ENCODE measurements at places on chromosomes 13 and 19. TPM values are rescaled to one million over a fixed set of nuclear protein-coding genes. Genes with fewer than 3 reads are reported as not detected.

DNA sequence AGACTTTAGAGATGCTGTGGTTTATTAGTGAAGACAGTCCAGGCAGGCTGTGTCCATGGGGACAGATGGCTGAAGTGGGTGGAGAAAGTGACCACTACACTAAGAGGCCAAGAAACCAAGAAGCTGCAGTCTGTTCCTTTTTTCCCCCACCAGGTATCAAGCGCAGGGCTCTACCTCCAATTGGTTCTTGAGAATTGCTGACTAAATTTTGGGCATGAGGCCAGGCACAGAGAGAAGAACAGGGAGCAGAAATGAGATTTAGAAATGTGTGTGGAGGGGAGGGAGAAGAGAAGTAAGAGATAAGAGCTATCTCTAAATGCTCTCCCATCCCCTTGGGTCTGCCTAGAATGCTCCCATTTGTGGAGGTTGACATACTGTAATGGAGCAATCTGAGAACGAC lies 12.3 kb upstream of the CYSLTR2 start:
- DNase-seq = no peak

GRCh38 chr19:488505-489417 lies 7.5 kb upstream of the MADCAM1 start:
- DNase-seq = peak; percentile 97

Gene ZNF723
- not detected for total RNA-seq

- no peak for DNase-seq
Measured at GRCh38 chr19:36089847-36090246, 21.1 kb upstream of the OVOL3 start.

DNA sequence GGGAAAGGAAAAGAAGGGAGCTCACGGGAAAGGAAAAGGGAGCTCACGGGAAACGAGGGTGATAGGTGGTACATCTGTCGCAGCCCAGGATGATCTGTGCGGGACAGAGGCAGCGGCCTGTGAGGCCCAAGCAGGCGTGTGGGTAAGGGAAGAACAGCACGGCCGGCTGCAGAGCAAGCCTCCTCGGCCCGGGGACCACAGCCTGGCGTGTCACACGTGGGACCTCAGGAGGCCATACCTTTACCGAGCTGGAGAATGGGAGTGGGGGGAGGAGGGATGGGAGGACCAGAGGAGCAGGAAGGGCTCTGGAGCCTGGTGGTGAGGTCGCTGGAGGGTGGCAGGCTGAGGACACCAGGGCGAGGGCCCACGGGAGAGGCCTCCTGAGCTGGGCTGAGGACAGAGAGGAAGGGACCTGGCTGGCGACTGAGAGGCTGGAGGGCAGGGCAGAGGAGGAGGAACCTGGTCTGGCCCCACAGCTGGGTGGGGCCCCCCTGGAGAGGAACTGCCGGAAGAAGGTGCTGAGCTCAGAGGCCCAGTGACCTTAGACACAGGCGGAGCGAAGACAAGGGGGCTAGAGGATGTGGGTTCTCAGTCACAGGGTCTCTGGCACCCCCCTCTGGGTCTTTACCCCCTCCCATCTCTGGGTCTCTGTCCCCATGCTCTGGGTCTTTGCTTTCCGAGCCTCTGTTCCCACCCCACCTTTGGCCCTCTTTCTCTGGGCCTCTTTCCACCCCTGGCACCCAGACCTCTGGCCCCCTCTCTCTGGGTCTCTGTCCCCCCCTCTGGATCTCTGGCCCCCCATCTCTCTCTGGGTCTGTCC lies 2.9 kb upstream of the FTL start:
- DNase-seq = peak; percentile 81

Gene USHBP1
- total RNA-seq = 0.30 TPM

GRCh38 chr19:39196860-39197562 lies at the start of gene NCCRP1:
Gene NCCRP1, plus strand, starts transcription at chr19:39196964. Its CDS starts 19 bp downstream, at chr19:39196983.
- no peak for DNase-seq

DNA sequence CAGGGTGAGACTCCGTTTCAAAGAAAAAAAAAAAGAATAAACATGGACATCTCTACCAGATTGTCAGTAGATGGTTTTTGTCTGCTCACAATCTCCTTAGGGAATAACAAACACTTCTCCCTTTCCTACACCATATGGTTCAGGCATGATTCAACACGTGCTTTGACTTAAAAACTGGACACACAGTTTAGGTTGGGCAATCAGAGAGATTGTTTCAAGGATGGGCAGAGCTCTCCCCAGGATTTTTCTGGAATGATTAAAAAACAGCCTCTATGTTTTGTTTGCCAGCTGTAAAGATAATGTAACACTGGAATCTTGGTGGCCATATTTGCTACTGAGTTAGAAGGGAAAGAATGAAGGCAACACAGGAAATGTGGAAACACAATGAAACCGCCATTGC lies 150.1 kb upstream of the TSC22D1 start:
- no peak for DNase-seq

DNA sequence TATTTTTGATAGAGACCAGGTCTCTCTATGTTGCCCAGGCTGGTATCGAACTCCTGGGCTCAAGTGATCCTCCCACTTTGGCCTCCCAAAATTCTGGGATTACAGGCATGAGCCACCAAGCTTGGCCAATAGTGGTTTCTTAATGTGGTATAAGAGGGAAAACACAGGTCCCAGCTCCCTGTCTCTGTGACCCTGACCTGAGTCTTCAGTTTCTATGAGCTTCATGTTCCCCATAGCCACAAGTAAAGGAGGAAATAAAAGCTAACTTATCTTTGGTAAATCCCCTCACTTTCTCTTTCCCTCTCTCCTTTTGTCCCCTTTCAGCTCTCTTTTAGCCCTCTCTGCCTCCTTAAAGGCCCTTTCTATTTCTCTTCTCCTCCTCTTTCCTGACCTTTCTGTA lies 50.3 kb downstream of the ABCC4 start:
- no peak for DNase-seq

GRCh38 chr13:93289842-93290241 lies 63.2 kb downstream of the GPC6 start:
- DNase-seq = no peak

Gene ERICH4
- total RNA-seq = not detected

- DNase-seq = no peak
Measured at GRCh38 chr13:44211286-44211685, 162.3 kb upstream of the SERP2 start.

Gene ZNF44
- 8.4 TPM for total RNA-seq

GRCh38 chr13:86579662-86580061 lies 780.4 kb upstream of the SLITRK6 start:
- no peak for DNase-seq

- DNase-seq = peak; percentile 63
Measured at GRCh38 chr19:2059422-2060201, 8.6 kb upstream of the MKNK2 start.

DNA sequence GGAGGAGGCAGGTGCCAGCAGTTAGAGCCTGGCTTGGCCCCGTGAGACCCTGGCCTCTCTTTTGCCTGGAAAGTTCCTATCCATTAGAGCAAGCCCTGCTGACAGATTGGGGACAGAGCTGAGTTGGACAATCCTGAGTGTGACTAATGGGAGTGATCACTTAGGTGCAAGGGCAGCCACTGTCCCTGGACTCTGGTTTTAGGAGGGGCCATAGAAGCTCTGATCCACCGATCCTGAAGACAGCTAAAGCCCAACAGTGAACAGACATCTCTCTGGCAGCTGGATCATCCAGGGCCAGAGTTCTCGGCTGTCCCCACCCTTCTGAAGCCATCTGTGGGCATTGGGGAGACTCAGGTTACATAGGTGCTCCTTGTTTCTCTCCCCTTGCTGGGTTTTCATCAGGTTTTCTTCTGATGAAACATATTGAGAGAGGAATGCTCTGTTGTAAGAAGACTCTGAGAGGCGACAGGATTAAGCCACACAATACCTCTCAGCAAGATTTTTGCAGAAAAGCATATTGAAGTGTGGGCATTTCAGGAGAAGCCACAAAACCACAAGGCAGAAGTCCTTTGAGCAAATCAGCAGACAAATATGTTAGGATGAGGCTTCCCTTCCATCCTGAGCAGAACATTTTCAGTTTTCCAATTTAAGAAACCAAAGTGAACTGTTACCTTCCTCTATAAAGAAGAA lies 288.0 kb upstream of the MAB21L1 start:
- DNase-seq = no peak

GRCh38 chr13:68609661-68610060 lies 1379.5 kb upstream of the PCDH9 start:
- no peak for DNase-seq

DNA sequence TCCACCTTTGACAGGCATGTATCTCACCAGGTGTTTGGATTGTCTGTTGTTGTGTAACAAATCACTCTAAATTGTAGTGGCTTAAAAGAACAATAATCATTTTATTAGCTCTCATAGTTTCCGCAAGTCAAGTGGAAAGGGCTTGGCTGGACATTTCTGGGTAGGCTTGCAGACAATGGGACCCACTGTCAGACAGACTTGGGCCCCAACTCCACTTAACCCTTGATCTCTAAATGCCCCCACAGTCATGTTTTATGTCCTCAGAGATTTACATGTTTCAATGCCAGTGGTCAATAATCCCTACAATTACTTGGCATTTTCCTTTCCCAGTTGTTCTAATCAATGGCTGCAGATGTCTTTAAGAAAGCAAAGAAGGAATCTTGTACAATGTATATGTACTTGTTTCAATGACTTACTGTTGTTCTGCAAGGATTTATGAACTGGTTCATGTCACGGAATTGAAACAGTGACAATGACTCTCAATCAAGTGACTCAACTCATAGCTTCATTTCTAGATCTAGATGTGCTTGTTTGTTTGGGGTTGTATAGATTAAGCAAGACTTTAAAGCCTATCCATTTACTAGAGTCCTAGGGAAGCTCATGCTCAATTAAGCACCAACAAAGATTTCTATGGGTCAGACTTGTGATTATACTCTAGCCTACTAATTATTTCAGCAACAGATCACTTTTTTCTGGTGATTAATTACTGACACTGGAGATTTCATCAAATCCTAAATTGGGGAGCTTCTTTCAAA lies 510.1 kb upstream of the NBEA start:
- DNase-seq = no peak

- peak; percentile 72 for DNase-seq
Measured at GRCh38 chr19:54937926-54938325, 9.4 kb downstream of the NLRP7 start.

- peak; percentile 76 for DNase-seq
Measured at GRCh38 chr19:39413272-39413910, 922 bp downstream of the PLEKHG2 start.

- no peak for DNase-seq
Measured at GRCh38 chr19:32208060-32208459, 137.3 kb upstream of the ZNF507 start.

GRCh38 chr19:49247676-49248075 lies 77.3 kb downstream of the SLC6A16 start:
- no peak for DNase-seq

GRCh38 chr19:50880241-50880640 lies 7.0 kb downstream of the KLK2 start:
- DNase-seq = no peak

- no peak for DNase-seq
Measured at GRCh38 chr19:43586346-43586745, 9.6 kb downstream of the IRGQ start.

Gene SHANK1
- total RNA-seq = not detected

GRCh38 chr19:32566246-32566830 lies 14.7 kb upstream of the PDCD5 start:
- DNase-seq = no peak

DNA sequence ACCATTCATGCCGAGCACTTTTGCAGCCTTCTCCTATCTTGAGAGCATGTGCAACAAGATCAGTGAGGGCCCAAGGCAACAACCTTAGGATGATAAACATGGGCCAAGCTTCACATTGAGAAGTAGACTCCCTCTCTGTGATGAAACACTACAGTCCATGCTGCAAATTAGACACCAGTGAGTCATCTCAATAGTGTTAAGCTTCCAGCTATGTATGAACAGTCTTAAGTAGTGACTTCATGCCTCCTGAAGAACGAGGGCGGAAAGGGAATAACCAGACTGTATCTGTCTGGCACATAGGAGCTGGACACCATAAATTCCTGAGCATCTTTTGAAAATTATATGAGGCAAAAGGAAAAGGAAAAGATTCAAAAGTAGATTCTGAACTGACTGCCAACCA lies 309.9 kb upstream of the SLITRK1 start:
- no peak for DNase-seq

- DNase-seq = no peak
Measured at GRCh38 chr13:48808683-48809082, 155.0 kb downstream of the CYSLTR2 start.

Gene LILRA1
- total RNA-seq = not detected

- no peak for DNase-seq
Measured at GRCh38 chr19:9354651-9355050, 8.2 kb upstream of the ZNF177 start.
